Type B pancreatic cell (in vitro differentiated cells): ENCODE measurements at places on chromosomes 6 and 20. TPM values are rescaled to one million over a fixed set of nuclear protein-coding genes. Genes with fewer than 3 reads are reported as not detected.
A peak's percentile ranks its signal among the peaks of the same experiment; 100 is the strongest.

DLL1 gene
- total RNA-seq, result 4.2 and 11.7 TPM in 2 replicates

EBF4 gene
- 11.4 and 17.9 TPM in 2 replicates for total RNA-seq

ID1 gene
- total RNA-seq, result 472 and 516 TPM in 2 replicates

TLDC2 gene
- 0.75 and 0.93 TPM in 2 replicates for total RNA-seq

SLC16A10 gene
- total RNA-seq, result 16.9 and 25.6 TPM in 2 replicates

GMPR gene
- total RNA-seq, result 1.8 and 3.8 TPM in 2 replicates

PAQR8 gene
- 17.6 and 21.2 TPM in 2 replicates for total RNA-seq

C20orf204 gene
- total RNA-seq, result 3.0 and 7.4 TPM in 2 replicates

ZDHHC14 gene
- total RNA-seq, result 11.1 and 15.6 TPM in 2 replicates

PPP1R3G gene
- 0.19 and 0.45 TPM in 2 replicates for total RNA-seq

- no peaks in the 10 kb centered on the region for H3K36me3 ChIP-seq
- DNase-seq, result no peak
- peaks cover 26% of the 10 kb centered on the region for H3K4me1 ChIP-seq
- H3K4me3 ChIP-seq, result peak overlapping the region; percentile 88
- H3K27me3 ChIP-seq, result peaks cover 4% of the 10 kb centered on the region
Measured at GRCh38 chr20:833121-833449, 430 bp upstream of the FAM110A start.

- H3K36me3 ChIP-seq, result no peaks in the 10 kb centered on the region
- no peak overlapping the region for H3K4me3 ChIP-seq
- H3K27ac ChIP-seq, result no peak overlapping the region
- no peak for DNase-seq
- no peaks in the 10 kb centered on the region for H3K27me3 ChIP-seq
- no peaks in the 10 kb centered on the region for H3K4me1 ChIP-seq
Measured at GRCh38 chr6:137676888-137677287, 182.7 kb upstream of the OLIG3 start.

DNA sequence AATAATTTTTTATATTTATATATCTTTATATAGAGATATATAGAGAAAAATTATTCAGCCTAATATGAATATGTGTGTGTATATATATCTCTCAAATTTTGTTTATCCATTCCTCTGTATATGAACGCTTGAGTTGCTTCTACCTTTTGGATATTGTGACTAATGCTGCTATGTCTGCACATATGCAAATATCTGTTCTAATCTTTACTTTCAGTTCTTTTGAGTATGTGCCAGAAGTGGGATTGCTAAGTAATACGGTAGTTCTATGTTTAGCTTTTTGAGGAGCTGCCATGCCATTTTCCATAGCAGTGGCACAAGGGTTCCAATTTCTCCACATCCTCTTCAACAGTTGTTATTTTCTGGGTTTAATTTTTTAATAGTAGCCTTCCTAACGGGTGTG lies 72.8 kb upstream of the CEP85L start:
- H3K4me1 ChIP-seq, result peaks cover 9% of the 10 kb centered on the region
- H3K36me3 ChIP-seq, result no peaks in the 10 kb centered on the region
- DNase-seq, result no peak
- no peak overlapping the region for H3K27ac ChIP-seq
- no peaks in the 10 kb centered on the region for H3K27me3 ChIP-seq
- H3K4me3 ChIP-seq, result no peak overlapping the region

GRCh38 chr6:83466328-83466727 lies 35.5 kb upstream of the ME1 start:
- H3K27me3 ChIP-seq, result no peaks in the 10 kb centered on the region
- H3K36me3 ChIP-seq, result no peaks in the 10 kb centered on the region
- H3K4me1 ChIP-seq, result no peaks in the 10 kb centered on the region
- no peak for DNase-seq
- no peak overlapping the region for H3K27ac ChIP-seq

DNA sequence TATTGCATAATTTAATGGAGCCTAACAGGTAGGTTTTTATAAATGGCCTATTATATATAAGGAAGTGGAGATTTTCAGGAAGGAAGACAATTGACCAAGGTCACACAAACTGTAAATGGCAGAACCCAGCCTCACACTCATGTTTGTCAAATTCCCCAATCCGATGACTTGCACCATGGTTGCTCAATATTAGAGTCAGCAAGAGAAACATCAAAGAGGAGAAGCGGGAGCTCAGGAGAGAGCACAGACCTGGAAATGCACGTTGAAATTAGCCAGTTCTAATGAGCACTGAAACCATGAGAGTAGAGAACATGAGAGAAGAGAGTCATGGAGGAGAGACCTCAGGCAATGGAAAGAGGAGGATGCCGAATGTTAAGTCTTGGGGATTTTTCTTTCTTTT lies 13.5 kb upstream of the MLIP start:
- H3K27me3 ChIP-seq, result peaks cover 5% of the 10 kb centered on the region
- no peak for DNase-seq
- no peak overlapping the region for H3K4me3 ChIP-seq
- H3K36me3 ChIP-seq, result no peaks in the 10 kb centered on the region
- H3K27ac ChIP-seq, result no peak overlapping the region
- peaks cover 6% of the 10 kb centered on the region for H3K4me1 ChIP-seq

- no peak overlapping the region for H3K27ac ChIP-seq
- no peaks in the 10 kb centered on the region for H3K36me3 ChIP-seq
- no peak for DNase-seq
- peaks cover 5% of the 10 kb centered on the region for H3K4me1 ChIP-seq
- H3K27me3 ChIP-seq, result no peaks in the 10 kb centered on the region
Measured at GRCh38 chr6:112357791-112358190, 10.7 kb downstream of the RFPL4B start.

DNA sequence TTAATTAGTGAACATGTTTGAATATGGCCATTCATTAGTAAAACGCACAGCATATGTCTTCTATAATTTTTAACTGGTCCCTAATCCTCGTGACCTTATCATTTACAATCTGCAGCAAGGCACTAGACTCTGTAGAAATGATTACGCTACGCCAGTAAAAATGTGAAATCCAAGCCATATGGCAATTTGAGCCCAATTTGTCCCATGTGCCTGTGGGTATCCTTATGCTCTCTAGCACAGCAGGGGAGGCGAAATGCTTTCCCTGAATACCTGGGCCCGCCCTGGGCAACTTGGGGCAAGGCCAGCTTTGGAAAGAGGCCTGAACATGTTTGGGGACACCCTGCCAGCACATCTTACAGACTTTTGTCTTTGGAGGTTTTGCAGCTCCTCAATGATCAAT lies 122.7 kb upstream of the AGPAT4 start:
- H3K4me3 ChIP-seq, result no peak overlapping the region
- no peak overlapping the region for H3K27ac ChIP-seq

- peaks cover 20% of the 10 kb centered on the region for H3K36me3 ChIP-seq
- no peak for DNase-seq
- no peaks in the 10 kb centered on the region for H3K27me3 ChIP-seq
- H3K4me1 ChIP-seq, result peaks cover 16% of the 10 kb centered on the region
- H3K4me3 ChIP-seq, result no peak overlapping the region
Measured at GRCh38 chr20:44973053-44973452, 6.7 kb downstream of the STK4 start.

- no peak overlapping the region for H3K4me3 ChIP-seq
- H3K27me3 ChIP-seq, result peaks cover 29% of the 10 kb centered on the region
- no peaks in the 10 kb centered on the region for H3K36me3 ChIP-seq
Measured at GRCh38 chr6:100479179-100480035, 14.7 kb upstream of the SIM1 start.

- peaks cover 6% of the 10 kb centered on the region for H3K27me3 ChIP-seq
- DNase-seq, result no peak
- H3K36me3 ChIP-seq, result no peaks in the 10 kb centered on the region
- no peak overlapping the region for H3K4me3 ChIP-seq
- H3K27ac ChIP-seq, result no peak overlapping the region
Measured at GRCh38 chr6:135251498-135252441, 70.7 kb downstream of the MYB start.

DNA sequence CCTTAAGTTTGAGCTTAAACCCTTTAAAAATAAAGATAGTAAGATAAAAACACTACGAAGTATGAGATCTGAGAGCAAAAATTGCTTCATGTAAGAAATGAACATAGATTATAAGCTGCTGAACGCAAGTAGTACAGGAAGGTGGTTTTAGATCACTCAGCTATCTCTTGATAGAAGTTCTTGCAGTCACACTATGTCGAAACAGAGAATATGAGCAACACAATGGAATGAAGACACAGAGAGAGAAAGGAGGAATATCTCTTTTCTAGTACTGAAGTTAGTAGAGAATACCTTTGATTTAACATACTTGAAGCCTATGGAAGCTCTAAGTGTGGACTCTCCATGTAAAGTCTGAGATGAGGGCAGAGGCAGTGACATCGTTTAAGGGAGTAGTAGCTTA lies 162.7 kb downstream of the CDK19 start:
- no peak overlapping the region for H3K27ac ChIP-seq
- H3K27me3 ChIP-seq, result no peaks in the 10 kb centered on the region
- H3K36me3 ChIP-seq, result peaks cover 14% of the 10 kb centered on the region
- no peak for DNase-seq
- peaks cover 19% of the 10 kb centered on the region for H3K4me1 ChIP-seq
- H3K4me3 ChIP-seq, result no peak overlapping the region

GRCh38 chr6:157800420-157801237 lies 22.4 kb upstream of the SNX9 start:
- no peaks in the 10 kb centered on the region for H3K36me3 ChIP-seq
- no peaks in the 10 kb centered on the region for H3K27me3 ChIP-seq
- H3K4me1 ChIP-seq, result no peaks in the 10 kb centered on the region
- DNase-seq, result no peak
- no peak overlapping the region for H3K27ac ChIP-seq

DNA sequence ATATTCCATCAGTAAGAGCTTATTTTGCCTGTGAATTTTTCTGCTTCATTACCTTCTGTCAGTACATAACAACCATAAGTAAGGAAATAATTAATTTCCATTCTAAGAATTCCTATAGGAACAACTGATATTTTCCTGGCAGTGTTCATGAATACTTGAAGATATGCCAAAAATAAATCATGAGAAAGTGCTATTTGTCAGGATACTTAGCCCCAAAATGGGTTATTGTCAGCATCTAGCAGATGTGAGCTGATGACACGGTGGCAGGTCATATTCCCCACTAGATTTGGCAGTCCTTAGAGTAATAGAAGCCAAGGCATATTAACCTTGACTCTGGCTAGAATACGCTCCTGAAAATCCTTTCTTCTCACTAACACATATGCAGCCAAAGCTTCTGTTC lies 43.2 kb upstream of the CRISP1 start:
- H3K4me3 ChIP-seq, result no peak overlapping the region
- H3K4me1 ChIP-seq, result no peaks in the 10 kb centered on the region
- no peak for DNase-seq
- no peaks in the 10 kb centered on the region for H3K27me3 ChIP-seq
- H3K27ac ChIP-seq, result no peak overlapping the region
- H3K36me3 ChIP-seq, result no peaks in the 10 kb centered on the region

GRCh38 chr6:81026041-81026553 lies 726.4 kb downstream of the TENT5A start:
- H3K4me3 ChIP-seq, result no peak overlapping the region
- H3K36me3 ChIP-seq, result no peaks in the 10 kb centered on the region
- H3K27ac ChIP-seq, result no peak overlapping the region
- H3K4me1 ChIP-seq, result no peaks in the 10 kb centered on the region

- DNase-seq, result peak; percentile 27
- peaks cover 46% of the 10 kb centered on the region for H3K36me3 ChIP-seq
- H3K27ac ChIP-seq, result peak overlapping the region; percentile 100
- no peaks in the 10 kb centered on the region for H3K27me3 ChIP-seq
Measured at GRCh38 chr20:34524426-34524825, 8.2 kb downstream of the DYNLRB1 start.

GRCh38 chr6:158529629-158530028 lies 30.3 kb upstream of the TMEM181 start:
- peak; percentile 40 for DNase-seq
- no peak overlapping the region for H3K27ac ChIP-seq
- peaks cover 10% of the 10 kb centered on the region for H3K27me3 ChIP-seq
- H3K4me1 ChIP-seq, result no peaks in the 10 kb centered on the region

DNA sequence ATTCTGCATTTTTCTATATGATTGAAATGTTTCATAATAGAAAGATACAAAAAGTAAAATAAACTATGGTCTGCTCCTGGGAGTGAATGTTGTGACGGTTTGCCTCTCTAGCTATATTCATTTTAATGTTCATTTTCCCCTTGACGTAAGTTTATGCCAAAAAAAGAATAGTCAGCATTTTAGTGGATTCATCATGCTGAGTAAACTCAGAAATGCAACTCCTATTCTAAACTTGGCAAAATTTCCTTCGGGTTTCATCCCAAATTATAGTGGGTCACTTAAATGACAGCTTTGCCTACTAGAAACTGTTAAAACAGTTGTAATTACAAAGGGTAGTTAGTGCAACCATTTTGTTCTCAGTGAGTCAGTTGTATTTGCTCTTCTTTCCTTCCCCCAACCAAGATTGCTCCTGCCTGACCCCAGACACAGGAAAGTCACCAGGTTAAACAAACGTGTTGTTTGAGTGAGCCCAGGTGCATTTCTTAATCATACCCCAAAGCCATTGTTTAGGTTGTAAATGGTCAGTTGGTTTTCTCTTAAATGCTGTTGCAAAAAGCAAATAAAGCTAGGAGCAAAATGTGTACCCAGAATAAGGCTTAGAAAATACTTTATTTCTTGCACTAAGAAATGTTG lies 482.3 kb upstream of the SOX4 start:
- no peak overlapping the region for H3K4me3 ChIP-seq
- H3K27me3 ChIP-seq, result no peaks in the 10 kb centered on the region
- DNase-seq, result no peak

GRCh38 chr6:93393554-93394074 lies 25.7 kb downstream of the EPHA7 start:
- no peaks in the 10 kb centered on the region for H3K27me3 ChIP-seq
- no peak overlapping the region for H3K4me3 ChIP-seq
- DNase-seq, result no peak
- H3K27ac ChIP-seq, result no peak overlapping the region

DNA sequence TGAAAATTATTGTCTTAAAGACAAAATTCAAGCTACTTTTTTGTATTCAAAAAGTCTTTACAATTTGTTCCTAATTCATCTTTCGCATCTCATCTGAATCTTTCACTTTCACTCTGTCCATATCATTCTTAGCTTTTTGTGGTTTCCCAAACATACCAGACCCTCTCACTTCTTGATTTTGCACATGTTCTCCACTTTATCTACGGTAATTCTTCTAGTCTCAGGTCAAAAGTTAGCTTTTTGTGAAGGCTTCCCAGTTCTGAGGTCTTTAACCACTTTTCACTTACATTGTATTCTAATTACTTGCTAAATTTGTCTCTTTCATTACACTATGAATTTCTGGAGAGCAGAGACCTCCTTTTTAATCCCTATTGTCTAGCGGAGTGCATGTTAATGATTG lies 34.6 kb upstream of the EPHA7 start:
- no peaks in the 10 kb centered on the region for H3K27me3 ChIP-seq
- no peak for DNase-seq
- no peaks in the 10 kb centered on the region for H3K4me1 ChIP-seq
- no peaks in the 10 kb centered on the region for H3K36me3 ChIP-seq
